AML-193 (cell line): ENCODE measurements at places on chromosomes 1 and 21.
A peak's percentile ranks its signal among the peaks of the same experiment; 100 is the strongest.

DNA sequence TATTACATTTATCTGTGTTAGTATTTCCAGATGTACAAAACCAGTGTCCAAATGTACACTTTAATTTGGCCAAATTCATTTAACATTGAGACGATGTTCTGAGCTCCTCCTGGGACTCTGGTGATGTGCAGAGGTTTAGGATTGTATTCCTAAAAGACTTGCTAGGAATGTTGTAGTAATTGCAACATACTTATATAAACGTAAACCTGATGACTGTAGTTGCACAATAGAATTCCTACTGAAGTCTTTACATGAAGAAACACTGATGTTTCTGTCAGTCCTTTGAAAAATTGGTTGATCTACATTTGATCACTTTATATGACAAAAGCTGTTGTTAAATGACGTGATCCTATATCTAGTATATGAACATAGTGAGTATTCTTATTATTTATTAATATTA is 5.1 kb upstream of the OR14C36 start:
- no peak for DNase-seq

DNA sequence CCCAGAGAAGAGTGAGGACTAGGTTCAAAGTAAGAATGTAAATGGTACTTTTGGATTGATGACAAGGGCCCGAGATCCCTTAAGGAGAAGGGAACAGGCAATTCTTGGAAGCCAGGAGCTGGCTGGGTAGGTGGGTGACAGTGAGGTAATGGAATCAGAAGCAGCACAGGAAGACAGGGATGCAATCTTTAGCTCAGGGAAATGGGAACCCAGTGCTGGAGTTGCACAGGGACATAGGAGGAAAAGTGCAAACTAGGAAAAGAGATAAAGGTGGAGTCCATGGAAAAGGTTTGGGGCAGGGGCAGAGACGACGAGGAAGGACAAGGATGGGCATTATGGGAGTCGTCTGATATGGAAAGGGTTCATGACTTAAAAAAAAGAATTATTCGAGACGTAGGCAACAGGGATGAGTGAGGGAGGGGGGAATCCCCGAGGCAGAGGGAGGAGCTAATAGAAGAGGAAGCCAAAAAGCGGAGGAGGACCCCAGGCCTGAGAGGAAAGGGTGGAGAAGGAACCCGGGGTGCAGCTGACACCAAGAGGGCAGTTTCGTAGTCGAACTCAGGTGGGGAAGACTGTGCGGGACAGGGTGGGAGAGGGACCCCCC is 495 bp downstream of the PI4KB start:
- peak; percentile 67 for DNase-seq

DNA sequence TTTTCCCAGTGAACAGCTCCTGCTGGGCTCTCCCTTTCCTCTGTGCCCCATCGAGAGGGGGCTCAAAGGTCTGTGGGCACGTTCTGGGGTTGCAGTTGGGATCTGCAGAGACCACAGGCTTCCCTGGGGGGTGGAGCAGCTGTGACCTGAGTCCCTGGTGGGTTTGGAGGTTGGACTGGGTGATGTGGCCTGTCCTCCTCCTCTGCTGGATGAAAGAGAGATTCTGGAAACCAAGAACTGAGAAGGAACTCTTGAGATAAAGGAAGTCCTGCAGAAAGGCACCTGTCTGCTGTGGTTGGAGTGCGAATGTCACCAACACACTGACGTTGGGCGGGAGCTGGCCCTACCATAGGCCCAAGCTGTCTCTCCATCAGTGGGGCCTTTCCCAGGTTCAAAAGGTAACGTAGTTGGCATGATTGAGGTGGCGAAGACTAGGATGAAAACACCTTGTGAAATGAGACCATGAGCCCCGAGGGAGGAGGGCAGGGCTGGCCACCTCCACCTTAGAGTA is 35.8 kb upstream of the ETV3 start:
- DNase-seq = no peak

GRCh38 chr21:46184625-46185555 is 631 bp upstream of the SPATC1L start:
- DNase-seq = peak; percentile 52

GRCh38 chr1:206992790-206993189 is 22.5 kb upstream of the FCAMR start:
- no peak for DNase-seq

DNA sequence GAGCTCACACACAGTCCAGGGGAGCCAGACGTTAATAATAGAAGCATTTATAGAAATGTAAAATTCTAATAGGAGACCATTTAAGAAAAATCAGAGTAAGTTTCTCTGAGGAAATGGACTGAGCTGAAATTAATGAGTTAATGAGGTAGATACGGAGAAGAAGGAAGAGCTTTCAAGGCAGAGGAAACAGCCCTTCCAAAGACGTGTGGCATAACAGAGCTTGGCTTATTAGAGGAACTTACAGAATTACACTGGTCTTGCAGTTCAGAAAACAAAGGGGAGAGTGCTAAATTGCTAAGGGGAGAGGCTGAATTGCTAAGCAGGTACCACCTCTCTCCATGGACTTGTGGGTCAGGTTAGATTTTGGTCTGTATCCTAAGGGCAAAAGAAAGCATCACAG is 8.2 kb upstream of the PIGK start:
- DNase-seq = peak; percentile 80

DNA sequence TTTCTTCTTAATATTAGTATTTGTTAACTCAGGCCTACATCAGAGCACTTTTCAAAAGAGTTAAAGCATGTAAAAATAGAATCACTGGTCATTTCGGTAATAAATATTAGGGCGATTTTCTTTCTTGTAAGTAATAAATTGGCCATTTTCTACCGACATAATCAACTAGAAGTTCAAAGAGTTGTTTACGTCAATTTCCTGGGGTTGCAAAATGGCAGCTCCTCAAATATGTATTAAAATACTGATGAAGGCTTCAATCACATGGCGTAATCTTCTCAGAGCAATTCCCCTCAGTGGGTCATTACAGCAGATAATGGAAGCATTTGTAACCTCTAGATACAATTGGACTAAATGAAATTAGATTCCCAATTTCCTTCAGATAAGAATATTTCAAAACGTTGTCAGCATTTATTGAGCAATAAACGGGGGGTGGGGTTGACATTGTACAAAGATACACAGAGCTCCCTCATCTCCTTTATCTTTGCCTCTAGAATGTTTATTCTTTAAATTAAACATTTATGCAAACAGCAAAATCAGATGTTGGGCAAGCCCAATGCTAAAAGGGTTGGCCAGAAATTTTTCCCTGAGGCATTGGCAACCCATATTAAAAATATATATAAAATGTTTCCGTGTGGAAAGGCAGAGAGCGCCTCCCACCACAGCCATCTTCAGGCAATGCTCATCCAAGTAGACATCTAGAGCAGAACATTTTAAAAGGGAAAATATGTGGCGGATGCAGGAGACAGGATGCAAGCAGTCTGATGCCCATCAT is 240.6 kb downstream of the NCAM2 start:
- no peak for DNase-seq

DNA sequence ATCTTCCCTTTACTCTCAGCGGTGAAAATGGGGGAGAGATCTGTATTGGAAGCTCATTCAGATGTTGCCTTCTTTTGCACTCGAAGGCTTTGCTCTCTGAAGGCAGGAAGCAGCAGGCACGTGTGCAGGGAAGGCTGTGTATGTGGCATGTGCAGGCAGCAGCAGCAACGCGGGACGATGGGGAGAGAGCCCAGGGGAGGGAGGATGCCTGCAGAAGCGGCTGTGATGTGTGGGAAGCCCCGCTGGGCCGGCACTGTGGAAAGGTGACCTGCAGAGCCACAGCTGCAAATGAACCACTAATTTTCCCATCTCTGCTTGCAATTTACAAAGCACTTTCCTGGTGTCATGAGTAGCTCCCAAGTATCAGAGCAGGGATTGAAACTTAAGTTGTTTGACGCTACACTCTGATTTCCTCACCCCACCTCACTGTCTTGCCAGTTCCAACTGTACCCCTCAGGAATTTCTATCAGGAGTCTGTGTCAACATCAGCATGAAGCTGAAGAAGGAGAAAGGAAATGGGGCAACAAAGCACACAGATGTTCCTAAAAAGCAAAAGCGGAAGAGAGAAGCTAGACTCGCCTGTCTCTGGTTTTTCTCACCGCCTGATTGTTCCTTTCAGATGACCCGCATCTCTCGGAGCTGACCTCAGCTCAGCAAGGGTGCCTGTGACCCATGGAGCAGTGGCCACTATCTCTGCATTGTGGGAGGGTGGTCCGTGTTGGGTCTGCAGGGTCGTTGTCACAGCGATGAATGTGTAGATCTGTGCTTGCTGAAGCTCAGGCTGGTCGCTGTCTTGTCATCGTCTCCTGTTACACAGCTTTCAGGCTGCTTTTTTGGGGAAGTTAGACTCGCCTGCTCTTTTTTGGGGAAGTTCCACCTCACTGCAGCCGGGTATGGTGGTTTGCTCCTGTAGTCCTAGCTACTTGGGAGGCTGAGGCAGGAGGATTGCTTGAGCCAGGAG is 156.1 kb downstream of the KIF26B start:
- peak; percentile 92 for DNase-seq

GRCh38 chr1:30901798-30902581 is 6.6 kb downstream of the SDC3 start:
- DNase-seq = no peak

DNA sequence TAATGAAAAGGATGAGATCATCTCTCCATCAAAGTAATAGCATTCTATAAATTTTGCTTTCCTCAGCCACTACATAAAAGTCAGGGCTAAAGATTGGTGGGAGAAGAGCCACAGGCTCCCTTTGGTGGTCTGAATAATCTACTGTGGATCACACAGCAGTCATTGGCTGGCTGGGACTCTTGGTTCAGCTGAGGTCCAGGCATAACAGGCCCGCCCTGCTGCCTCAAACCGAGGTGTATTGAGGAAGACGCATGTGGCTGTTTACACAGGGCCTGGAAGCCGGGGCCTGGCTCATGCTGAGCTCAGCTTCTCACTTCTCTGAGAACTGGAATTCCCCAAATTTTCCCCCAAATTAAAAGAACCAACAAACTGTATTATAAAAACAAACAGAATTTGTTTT is 139.2 kb downstream of the PTPRC start:
- DNase-seq = no peak

GRCh38 chr1:151992303-151993083 is 1.2 kb downstream of the S100A10 start:
- DNase-seq = no peak

DNA sequence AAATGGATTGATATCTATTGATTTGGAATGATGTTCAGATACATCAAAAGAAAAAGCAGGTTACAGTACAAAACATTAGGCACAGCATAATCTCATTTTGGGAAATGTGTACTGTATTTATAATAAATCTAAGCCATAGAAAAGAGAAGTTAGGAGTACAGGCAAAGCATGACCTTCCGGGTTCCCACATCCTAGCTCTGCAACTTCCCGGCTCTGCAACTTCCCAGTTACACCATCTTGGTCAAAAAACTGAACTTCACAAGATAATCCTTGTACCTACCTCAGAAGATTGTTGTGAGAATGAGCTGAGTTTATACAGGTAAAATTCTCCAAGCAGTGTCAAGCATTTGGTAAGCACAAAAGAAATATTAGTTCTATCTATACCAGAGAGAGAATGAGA is 21.7 kb upstream of the SLC44A3 start:
- no peak for DNase-seq

- DNase-seq = no peak
These were observed 51.1 kb downstream of the RAP1GAP start for GRCh38 chr1:21618059-21618458.

- DNase-seq = no peak
These were observed 227.2 kb downstream of the SLC45A1 start for GRCh38 chr1:8545078-8545477.

- DNase-seq = no peak
These were observed 68.8 kb upstream of the RBM34 start for GRCh38 chr1:235229868-235230267.

DNA sequence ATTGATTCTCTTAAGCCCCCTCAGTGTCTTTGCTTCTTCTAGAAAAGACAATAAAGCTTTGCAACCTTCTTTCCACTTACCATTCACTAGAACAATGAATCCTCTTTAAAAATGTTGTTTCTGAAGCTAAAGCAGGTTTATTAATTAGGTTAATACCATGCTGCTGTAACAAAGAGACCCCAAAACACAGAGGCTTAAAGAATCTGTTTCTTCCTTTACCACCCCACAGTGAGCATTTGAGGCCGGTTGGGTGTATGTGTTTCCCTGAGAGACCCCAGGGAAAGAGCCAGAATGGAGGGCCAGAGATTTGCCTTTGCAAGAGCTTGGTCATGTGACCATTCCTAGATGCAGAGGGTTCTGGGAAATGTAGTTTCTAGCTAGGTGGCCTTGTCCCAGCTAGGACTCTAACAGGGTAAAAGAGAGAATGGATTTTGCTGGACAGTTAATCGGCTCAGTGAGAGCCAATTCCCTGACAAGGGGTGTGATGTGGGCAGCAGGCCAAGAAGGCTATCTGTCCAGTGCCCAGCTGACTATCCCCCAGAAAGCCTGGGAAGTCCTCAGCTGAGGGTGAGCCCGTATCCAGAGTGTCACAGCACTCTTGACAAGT is 191.8 kb upstream of the TMEM51 start:
- no peak for DNase-seq

DNA sequence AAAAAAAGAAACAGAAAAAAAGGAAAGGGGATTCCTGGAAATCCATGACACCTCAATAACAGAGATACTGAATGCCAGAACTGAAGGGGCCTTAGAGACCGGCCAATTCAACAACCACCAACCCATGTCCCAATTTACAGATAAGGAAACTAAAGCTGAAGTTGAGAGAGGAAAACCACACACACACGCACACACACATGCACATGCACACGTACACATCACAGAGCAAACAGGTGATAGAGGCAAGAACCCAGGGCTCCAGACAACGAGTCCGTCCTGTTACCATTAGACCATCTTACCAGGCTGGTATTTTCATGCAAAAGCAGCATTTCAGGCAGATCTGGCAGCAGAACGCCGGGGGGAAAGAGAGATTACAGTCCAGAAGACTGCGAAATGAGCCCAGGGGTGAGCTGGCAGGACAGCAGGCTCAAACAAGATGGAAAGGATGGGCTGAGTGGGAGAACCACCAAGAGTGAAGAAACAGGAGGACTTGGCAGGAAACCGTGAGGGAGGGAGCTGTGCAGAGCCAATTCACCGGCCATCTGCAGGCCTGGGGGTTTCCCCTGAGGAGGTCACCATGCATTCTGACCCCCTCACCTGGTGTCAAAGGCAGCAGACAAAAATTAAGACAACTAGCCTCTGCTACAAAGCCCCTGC is 43.5 kb downstream of the PAFAH2 start:
- no peak for DNase-seq

- no peak for DNase-seq
These were observed 13.5 kb downstream of the FCGR2B start for GRCh38 chr1:161676441-161676840.

DNA sequence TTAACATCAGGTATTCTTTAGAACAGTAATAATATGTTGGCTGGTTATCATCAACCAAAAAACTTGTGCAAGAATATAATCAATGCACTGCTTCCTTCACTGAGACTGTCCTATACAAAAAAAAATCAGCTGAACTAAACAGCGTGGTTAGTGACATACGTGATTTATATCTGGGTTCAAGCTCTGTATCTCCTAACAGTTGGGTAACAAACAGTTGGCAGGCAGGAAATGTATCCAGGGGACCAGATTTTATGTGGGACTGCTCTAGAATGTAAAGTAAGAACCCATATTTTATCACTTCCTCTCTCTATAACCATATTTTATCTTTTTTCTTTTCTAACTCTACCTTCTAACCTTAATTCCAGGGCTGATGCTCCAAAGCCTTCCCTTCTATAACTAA is 8.0 kb downstream of the ACBD6 start:
- DNase-seq = peak; percentile 12

- no peak for DNase-seq
These were observed 90.1 kb downstream of the PPP1R12B start for GRCh38 chr1:202438393-202439174.
